ENCODE measurements at places on chromosomes 13 and 19.

DNA sequence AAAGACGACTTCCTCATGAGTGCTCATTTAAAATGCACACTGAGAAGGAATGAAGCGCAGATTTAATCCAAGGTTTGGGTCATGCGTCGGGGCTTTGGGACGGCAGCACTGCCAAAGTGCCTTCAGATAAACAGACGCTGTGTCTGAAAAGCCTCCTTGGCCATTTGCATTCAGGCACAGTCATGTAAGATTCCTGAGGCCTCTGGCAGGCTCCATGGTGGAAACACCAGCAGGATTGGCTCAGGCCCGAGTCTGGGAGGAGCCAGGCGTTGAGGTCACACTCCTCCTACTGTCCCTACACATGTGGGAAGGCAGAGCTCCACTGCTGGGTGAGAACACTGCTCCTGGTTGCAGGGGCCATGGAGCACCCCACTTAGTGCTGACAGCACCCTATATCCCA, 113.3 kb upstream of the KL start:
- no peak for DNase-seq

DNA sequence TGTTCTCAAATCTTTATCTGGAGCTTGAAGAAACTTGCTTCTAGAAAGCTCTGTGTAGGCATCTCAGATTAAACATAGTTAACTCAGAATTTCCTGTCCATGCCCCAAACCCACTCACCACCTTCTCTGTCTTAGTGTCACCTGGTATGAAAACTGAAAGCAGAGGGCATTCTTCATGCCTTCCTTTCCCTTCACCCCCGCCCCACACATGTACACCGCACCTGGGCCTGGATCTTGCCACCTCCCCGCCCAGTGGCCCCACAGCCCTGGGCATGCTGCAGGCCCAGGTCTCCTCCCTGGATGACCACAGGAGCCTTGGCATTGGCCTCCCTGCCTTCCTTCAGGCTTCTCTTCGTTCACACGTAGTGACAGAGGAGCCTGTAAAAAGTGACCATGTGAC, 15.8 kb downstream of the CFAP97D2 start:
- DNase-seq, result no peak

- no peak for DNase-seq
Observed at GRCh38 chr19:56654151-56654550, 11.2 kb downstream of the SMIM17 start.

- no peak for DNase-seq
Observed at GRCh38 chr19:18778076-18778389, 13.1 kb downstream of the COMP start.

DNA sequence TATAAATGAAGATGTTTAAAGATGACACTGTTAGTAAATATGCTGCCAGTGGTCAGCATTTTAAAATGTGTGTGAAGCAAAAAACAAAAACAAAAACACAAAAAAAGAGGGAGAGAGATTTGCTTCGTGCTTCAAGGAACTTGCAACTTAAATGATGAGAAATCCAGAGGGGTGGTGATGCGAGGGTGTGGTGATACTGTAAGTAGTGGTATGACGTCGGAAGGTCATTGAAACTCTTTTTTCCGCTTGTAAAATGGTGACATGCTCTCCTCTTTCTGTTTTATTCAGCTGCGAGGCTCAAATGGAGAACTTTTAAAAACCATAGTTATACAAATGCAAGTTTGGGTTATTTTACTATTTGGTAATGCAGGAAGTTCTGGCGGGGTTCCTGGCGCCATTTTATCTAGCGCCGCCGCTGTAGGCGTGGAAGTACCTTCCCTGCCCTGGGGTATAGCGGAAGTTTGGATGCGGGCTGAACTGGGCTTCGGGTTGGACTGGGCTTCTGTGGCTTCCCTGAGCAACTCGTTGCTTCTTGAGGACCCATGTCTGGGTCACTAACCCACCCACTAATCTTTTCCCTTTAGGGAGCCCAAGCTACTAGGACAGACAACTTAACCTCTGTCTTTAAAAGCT, 34.8 kb downstream of the DGKH start:
- no peak for DNase-seq

- DNase-seq, result no peak
Observed at GRCh38 chr19:3620145-3620816, 6.3 kb downstream of the CACTIN start.

- DNase-seq, result no peak
Observed at GRCh38 chr19:20388706-20389225, 176.8 kb downstream of the ZNF737 start.

DNA sequence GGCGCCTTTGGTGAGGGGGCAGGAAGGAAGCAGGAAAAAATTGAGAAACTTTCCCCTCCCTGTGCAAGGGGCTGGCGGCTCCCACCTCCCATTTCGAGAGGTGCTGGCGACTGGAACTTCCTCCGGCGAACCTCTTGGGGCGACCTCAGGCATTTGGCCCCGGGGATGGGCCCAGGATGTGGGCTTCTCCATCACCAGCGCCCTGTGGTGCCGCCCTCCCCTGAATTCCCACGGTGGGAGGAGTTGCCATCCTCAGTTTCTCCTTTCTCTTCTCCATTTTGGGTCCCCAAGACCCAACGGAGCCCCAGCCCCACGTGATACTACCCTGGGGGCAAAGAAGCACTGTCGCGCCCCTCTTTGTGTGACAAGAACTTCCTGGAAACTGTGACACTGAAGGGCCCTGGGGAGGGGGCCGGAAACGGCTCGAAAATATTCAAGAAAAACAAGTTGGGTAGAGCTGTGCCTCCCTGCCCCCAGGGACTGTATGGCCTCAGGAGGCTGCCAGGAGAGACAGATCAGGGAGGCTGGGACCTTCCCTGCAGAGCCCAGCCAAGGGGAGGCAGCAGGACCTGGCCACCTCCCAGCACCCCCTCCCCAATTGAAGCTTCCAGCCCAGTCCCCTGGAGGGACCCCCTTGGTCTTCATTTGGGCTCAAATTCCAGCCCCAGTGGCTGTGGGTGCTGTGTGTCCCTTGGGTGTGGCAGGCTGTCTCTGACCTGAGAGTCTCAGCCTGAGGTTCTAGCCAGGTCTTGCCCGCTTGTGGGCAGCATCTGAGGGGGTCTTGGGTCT, 16.2 kb upstream of the AP1M2 start:
- no peak for DNase-seq

GRCh38 chr19:17097593-17098126, 22.1 kb downstream of the MYO9B start:
- DNase-seq, result no peak

DNA sequence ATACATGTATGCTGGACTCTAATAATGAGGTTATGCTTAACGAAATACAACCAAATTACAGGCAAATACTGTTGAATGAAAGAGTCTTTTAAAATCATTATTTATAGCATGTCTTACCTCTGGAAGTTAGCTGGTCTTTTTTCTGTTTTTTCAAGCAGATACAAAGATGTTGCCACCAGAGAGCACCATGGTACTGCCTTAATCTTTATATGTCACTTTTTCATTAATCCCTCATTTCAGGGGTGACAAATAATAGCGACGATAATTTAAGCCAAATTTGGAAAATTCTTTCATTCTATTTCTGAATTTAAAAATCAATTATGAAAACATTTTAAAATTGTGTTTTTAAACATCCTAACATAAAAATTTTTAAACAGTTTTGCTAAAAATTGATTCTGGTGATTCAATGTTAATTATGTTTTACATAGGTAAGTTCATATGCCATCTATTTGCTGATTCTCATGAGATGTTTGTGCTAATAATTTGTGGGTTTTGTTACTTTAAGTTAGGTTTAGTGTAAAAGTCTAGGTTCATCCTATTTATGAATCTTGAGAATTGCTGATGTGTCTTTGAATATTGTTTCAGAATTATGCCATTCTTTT, 379.3 kb upstream of the SGCG start:
- no peak for DNase-seq

DNA sequence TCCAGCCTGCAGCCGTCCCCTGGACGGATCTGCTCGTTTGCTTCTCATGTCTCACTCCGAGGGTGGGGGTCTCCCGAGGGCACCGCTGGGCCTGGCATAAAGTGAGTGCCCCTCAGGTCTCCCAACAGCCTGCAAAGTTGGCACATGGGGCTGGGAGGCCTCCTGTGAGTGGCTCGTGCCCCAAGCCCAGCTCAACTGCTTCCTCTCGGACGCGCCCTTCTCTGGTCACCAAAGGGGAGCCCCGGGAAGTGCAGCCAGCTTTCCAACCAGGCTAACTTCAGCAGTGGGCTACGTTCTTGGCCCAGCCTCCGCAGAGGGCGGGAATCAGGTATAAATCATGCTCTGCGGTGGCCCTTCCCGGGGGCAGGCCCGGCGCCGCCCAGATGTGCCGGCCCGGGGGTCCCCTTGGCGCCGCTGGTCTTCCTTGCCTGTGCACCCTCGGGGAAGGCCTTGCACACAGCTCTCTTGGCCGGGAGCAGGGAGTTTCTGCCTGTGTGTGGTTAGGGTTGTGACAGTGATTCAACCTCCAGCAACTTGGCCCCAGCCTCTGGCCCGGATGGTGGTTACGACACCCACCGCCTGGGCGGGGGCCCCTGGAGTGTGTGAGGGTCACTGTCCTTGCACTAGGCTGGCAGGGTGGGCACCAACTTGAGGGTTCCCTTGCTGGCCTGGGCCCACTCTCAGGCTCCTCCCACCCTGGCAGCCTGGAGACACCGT, 20.7 kb downstream of the CEBPG start:
- no peak for DNase-seq

DNA sequence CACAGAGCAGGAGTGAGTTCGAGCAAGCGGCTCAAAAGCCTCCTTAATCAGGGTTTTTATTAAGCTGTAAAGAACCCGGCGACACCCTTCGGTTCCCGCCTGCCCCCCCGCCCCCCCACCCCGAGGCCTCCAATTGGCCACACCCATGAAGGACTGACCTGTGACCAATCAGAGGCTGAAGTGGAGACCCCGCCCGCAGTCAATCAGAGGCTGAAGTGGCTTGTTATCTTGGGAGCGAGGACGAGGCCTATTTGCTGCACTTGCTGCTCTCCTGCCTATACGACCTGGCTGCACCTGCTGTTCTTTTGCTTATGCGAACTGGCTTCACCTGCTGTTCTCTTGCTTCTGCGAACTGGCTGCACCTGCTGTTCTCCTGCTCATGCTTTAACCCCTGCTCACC, 844.9 kb downstream of the OLFM4 start:
- no peak for DNase-seq

DNA sequence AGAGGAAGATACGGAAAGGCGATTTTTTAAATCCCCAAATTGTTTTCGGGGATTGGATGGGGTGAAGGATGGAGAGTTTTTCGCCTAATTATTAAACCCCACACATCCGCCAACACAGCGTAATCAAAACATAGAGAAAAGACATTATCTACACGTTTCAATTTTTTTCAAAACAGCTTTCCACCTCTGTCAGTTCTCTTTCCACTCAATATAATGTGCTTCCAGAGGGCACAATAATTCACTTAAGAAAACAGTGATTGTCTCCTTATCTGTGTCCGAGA, 435 bp upstream of the OBI1 start:
- DNase-seq, result no peak

GRCh38 chr13:79079351-79079839, 326.7 kb downstream of the RBM26 start:
- DNase-seq, result no peak

DNA sequence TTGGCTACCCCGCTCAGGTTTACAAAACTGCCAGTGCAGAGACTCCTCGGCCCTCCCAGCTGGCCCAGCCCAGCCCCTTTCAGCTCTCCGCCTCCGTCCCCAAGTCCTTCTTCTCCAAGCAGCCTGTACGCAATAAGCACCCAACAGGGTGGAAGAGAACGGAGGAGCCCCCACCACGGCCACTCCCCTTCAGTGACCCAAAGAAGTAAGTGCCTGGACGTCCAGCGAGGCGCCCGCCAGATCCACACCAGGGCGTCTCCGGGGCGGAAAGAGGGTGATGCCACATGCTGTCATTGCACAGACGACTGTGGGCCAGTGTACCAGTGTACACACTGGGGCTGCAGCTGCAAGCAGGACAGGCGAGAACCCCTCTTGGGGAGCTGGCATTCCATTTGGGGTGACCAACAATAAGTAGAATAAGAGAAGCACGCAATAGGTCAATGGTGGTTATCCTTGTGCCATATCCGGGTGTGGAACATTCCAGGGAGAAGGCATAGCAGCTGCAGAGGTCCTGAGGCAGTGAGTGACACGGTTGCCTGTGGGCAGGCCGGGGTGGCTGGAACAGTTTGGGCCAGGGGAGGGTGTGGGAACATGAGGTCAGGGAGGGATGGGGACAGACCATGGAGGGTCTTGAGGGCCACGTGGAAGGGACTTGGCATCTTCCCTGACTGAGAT, 41.3 kb downstream of the DPF1 start:
- no peak for DNase-seq

- no peak for DNase-seq
Observed at GRCh38 chr13:108269601-108270328, at the start of gene TNFSF13B. TSS of gene TNFSF13B (plus strand) at chr13:108269718. CDS start at chr13:108269896, 178 bp downstream.

- no peak for DNase-seq
Observed at GRCh38 chr13:27124571-27124970, 47.0 kb downstream of the USP12 start.

GRCh38 chr13:51637852-51638215, 53.6 kb downstream of the WDFY2 start:
- no peak for DNase-seq

- no peak for DNase-seq
Observed at GRCh38 chr13:50425772-50426171, 410.5 kb downstream of the KCNRG start.

- DNase-seq, result no peak
Observed at GRCh38 chr13:95642999-95643398, 1.5 kb downstream of the DZIP1 start.

DNA sequence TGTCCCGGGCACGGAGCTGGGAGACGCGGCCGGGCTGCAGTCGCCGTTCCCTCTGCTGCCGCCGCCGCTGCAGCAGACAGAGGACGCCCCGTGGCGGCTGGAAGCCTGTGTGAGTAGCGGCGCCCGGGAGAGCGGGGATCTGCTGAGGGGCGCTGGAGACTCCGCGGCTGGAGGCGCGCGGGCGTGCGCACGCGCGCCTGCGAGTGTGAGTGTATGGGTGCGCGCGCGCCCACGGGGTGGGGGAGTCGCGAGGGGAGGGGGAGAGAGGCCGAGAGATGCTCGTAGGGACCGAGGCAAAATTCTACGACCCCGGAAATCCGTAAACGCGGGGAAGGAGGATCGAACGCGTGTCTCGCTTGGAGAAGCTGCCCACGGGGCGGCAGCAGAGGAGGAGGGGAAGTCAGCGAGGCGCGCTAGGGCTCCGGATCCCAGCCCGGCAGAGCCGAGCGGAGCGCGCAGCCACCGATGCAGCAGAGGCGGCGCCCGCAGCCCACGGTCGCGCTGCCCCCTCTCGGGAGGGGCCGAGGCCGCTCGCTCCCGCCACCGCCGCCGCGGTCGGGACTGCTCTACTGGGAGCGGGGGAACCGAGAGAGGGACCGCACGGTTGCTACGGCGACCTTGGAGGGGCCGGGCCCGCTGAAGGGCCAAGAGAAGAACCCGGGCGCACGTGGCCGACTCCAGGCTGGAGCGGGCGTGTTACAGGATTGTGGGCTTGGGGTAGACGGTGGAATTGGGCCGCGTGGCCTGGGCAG, at the start of gene ENOX1:
ENOX1 (minus strand) TSS at position 207 of the 752 bp plus-strand sequence.
- no peak for DNase-seq

Measured in vagina (tissue), 2 donors.